ENCODE measurements at places on chromosomes 3 and 15. TPM values are rescaled to one million over a fixed set of nuclear protein-coding genes. Genes with fewer than 3 reads are reported as not detected.

ITIH1 gene
- total RNA-seq: under 0.01 TPM

COL6A5 gene
- not detected for total RNA-seq

GUCA1C gene
- total RNA-seq: not detected

SLC6A11 gene
- total RNA-seq: not detected

PARP9 gene
- total RNA-seq: 15.1 TPM

MEX3B gene
- 11.0 TPM for total RNA-seq

KLHL6 gene
- 1.0 TPM for total RNA-seq

CCR8 gene
- not detected for total RNA-seq

TM4SF1 gene
- 81.4 TPM for total RNA-seq

STIMATE gene
- total RNA-seq: 8.9 TPM

RASL12 gene
- 15.1 TPM for total RNA-seq

OR5H6 gene
- total RNA-seq: not detected

PEX5L gene
- not detected for total RNA-seq

TGM5 gene
- not detected for total RNA-seq

GPR149 gene
- not detected for total RNA-seq

SH2D7 gene
- total RNA-seq: not detected

SPESP1 gene
- 1.6 TPM for total RNA-seq

MORC1 gene
- total RNA-seq: not detected

GP5 gene
- under 0.01 TPM for total RNA-seq

ANKRD63 gene
- total RNA-seq: not detected

KBTBD13 gene
- total RNA-seq: 1.6 TPM

MNS1 gene
- total RNA-seq: 0.52 TPM

ESYT3 gene
- total RNA-seq: 14.1 TPM

FOXB1 gene
- total RNA-seq: not detected

SLC12A1 gene
- not detected for total RNA-seq

NKIRAS1 gene
- 17.2 TPM for total RNA-seq

CHRFAM7A gene
- total RNA-seq: 2.1 TPM

GPR160 gene
- 2.6 TPM for total RNA-seq

SEC22A gene
- total RNA-seq: 54.8 TPM

All from skeletal muscle tissue (tissue), 5 donors.